Astrocyte (in vitro differentiated cells and primary cell): ENCODE measurements at places on chromosomes 1 and 21. TPM values are rescaled to one million over a fixed set of nuclear protein-coding genes. Genes with fewer than 3 reads are reported as not detected.

DNA sequence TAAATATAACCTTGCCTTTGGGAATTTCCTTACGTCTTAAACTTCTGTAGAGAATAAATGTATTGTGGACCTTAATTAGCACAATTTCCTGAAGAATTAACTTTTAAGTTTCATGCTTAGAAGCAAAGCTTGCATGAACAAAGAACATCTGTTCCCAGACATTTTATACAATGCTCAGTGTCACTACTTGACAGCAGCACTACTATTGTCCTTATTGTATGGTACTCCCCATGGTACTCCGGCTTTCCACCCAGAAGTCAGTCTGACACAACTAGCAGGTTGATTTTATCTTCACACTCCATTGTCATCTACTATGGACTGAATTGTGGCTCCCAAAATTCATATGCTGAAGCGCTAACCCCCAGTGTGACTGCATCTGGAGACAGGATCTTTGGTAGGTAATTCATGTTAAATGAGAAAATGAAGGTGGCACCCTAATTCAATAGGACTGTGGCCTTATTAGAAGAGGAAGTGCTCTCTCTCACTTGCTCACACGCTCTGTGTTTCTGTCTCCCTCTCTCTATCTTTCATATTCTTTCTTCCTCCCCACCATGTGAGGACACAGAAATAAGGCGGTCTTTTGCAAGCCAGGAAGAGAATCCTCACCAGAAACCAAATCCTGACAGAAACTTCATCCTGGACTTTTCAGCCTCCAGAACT, 10.7 kb upstream of the OR2B11 start:
- DNase-seq, result no peak

- peak; percentile 67 for DNase-seq
Measured at GRCh38 chr1:207051191-207051943, at the start of gene YOD1. Gene YOD1 (minus strand): TSS chr1:207051208. CDS start chr1:207051030, 178 bp downstream.

- DNase-seq, result peak; percentile 67
Measured at GRCh38 chr1:99869304-99869703, 19.1 kb downstream of the AGL start.

DNA sequence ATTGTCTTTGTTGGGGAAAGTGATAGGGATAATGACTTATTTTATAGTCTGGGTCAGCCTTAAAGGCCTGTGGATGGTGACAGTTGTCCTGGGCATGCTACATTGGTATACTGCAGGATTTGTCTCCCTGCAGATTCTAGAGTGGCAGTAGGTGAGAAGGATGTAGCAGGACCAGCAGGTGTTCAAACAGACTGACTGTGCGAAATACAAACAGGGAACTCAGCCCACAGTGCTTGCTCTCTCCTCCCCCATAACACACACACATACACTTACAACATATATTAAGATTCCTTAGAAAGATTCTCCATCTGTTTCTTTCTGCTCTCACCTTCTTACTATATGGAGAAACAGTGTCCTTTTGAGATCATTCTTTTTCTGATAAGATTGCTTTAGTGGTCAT, 6.9 kb downstream of the PDE4B start:
- DNase-seq, result no peak

- DNase-seq, result no peak
Measured at GRCh38 chr1:224262373-224263054, 67.5 kb downstream of the NVL start.

- DNase-seq, result no peak
Measured at GRCh38 chr1:238592621-238593020, 701.9 kb upstream of the ZP4 start.

DNA sequence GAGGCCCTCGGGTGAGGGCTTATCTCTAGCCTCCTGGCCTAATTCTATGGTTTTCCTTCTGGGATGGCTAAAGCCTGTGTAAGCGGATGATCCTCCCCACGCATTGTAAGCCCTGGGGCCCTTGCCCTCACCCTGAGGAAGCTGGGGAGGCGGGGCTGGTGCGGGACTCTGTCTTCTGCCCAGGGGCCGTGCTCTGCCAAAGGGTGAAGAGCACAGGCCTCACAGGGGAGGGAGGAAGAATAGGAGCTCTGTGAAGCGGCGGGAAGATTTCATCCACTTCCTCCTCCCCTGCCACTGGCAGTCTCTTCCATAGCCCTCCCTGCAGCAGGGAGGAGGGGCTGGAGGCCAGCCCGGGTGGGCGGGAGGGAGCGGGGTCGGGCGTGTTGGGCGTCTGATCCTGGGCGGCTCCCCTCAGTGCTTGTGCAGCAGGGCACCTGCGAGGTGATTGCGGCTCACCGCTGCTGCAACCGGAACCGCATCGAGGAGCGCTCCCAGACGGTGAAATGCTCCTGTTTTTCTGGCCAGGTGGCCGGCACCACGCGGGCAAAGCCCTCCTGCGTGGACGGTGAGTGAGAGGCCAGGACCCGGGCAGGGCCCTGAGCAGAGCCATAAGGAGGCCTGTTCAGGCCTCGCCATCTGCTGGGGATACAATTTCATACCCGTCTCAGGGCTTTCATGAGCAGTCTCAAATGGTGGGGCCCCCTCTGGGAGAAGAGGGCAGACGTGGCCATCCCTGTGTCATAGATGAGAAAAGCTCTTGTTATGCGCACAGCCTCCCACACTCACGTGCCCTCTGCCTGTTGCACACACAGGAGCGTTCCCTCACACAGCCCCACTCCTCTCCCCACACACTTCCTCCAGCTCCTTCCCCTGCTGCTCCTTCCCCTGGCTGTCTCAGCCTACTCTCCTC, 7.7 kb upstream of the PPM1J start:
- no peak for DNase-seq

DNA sequence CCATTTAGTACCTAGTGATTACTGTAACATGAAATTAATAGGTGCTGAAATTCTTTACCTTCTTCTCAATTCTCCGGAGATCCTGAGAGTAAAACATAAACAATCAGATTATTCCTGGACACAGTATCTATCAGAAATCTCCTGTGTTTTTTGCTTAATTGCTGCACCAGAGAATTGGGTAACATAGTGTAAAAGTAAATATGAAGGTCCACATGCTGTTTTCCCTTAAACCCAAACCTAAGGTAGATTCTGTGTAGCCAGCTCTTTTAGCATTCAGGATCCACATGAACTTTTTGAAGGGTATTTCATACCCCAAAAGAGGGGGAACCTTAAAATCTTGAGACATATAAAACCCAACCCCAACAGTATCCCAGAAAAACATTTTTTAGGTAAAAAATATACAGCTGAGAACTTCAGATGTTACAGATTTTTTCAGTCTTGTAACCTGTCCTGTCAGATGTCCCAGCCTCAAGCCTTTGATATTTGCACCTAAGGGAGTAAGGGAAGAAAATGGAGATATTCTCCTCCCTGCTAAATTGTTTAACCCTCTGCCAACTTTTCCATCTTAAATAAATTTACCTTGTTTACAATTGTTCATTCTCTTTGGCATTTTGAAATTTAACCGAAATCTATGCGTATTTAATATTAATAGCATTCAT, 11.2 kb downstream of the ODR4 start:
- no peak for DNase-seq

DNA sequence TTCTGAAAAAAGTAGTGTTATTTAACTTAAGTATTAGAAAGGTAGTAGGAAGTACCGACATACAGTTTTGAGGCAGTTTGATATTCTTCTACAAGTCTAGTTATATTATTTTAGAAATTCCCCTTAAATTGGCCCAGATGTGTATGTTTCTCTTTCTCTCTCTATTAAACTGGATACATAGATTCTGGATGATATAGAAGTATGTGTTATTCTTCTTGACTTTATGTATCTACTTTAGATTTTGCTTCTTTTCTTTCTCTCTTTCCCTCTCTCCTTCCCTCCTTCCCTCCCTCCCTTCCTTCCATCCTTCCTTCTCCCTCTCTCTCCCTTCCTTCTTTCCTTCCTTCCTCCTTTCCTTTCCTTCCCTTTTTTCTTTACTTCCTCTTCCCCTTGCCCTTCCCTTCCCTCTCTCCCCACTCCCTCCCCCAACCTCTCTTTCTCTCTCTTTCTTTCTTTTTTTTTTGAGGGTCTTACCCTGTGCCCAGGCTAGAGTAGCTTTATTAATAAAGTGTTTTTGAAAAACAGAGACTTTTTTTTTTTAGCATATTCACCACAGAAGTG, 124.3 kb downstream of the OSBPL9 start:
- DNase-seq, result no peak

DNA sequence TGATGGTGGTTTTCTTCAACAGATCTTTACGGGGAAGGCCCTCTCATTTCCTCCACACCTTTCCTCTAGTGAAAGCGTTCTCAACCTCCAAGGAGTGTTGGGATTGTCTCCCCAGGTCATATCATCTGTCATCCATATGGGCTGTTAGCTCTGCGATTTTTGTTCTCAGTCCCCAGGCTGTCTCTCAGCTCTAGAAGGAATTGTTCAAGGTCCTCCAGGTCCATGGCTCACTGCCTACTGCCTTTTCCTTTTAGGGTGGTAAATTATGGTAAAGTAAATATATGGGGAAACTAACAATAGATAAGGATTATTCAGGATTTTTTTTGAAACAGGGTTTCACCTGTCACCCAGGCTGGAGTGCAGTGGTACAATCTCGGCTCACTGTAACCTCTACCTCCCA, 37.6 kb downstream of the ELF3 start:
- no peak for DNase-seq

DNA sequence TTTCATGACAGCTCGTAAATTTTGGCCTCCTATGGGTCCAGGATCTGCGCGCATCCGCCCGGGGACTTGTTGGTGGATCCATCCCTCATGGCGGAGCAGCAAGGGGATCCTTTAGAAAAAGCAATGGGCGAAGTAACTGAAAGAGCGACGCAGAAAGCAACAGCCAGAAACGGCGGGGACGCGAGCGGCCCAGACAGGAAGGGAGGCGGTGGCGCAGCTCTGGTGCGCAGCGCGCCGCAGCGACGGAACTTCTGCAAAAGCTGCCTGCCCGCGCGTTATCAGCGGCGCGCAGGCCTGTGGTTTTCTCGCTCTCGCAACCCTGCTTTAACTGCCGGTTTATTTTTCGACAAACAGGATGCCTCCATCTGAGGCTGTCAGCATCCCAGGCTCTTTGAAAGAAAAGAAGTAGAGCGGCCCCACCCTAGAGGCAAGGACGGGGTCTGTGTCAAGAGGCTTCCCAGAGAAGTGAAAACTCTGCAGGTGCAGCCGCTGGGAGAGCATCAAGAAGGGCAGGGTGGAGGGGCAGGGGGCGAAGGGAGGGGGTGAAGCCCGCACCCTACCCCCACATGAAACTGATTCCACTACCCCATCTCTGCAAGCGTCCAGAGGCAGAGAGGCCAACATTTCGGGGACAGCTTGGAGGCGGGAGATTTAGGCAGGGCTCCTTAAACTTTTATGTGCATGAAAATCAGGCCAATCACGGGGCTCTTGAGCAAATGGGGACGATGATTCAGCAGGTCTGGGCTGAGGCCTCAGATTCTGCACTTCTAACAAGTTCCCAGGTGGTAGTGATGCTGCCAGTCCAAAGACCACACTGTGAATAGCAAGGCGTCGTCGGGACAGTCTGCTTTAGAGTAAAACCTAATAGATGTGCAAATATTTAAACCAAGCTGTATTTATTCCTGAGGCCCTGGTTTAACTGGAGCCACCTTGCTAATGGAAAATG, 22.2 kb downstream of the RUNX1 start:
- peak; percentile 67 for DNase-seq

DNA sequence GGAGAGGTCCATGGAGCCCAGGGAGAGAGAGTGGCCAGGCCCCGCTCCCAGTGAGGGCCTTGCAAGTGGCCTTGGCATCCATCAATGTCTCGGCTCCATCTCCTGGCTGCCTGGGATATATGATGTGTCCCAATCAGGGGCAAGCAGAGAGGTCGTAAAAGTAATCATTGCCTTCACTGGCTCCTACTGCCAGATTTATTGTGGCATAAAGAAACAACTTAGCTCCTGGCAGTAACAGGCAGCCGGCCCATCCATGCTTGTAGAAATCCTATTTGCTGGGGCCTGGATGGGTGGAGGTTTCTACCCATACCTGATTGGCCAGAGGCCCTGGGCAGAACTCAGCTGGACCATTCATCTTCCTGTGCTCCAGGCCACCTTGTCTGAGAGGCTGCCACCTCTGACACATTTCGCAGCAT, 272.6 kb downstream of the MATN1 start:
- no peak for DNase-seq

GRCh38 chr1:32005522-32005921, 8.1 kb upstream of the KHDRBS1 start:
- DNase-seq, result no peak

GRCh38 chr1:12501661-12502060, 116.3 kb downstream of the DHRS3 start:
- peak; percentile 74 for DNase-seq

DNA sequence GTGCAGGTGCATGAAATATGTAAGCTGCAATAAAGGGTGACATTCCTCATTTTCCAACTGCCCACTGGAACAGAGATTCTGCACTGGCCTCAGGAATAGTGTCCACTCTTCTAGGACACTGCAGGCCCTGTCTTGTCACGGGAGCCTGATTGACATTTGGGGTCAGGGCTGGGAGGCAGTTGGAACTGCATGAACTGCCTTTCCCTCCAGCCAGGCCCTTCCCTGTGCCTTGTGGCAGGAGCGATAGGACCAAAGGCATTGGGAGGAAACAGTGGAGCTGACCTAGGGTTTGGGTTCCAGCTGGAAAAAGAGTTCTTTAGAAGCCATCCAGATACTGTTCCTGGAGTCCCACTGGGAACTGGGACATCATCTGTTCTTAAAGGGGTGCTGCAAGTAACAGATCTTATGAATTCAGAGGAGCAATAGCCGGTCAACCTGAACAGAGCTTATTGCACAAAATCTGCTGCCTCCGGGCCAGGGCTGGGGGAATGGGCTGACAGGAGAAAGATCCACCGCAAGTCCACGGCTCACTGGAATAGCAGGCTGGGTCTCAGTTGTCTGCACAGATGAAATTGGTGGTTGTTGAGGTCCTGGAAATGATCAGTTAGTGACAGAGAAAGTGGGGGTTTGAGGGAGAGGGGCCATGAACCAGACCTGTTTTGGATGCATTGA, 451.7 kb downstream of the CAMTA1 start:
- DNase-seq, result no peak

DNA sequence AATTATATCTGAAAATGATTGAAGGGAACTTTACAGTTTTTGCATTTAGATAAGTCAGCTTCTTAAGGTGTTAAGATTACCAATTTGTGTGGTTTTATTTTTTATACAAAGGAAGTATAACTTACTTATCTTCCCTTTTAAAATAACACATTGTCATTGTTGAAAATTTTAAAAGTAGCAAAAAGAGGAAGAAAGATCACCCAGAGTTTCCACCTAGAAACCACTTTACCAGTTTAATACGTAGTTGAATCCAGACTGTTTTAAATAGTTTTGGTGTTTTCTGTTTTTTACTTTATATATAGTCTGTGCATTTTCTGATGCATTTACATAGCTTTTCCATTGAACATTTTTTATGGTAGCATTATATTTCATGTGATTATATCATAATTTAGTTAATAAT, 6.1 kb downstream of the CCDC18 start:
- DNase-seq, result no peak

- no peak for DNase-seq
Measured at GRCh38 chr1:26335774-26336476, 18.0 kb downstream of the CRYBG2 start.

Gene VTCN1
- 0.43 and 1.3 TPM in 2 replicates for total RNA-seq

Gene C1orf174
- total RNA-seq, result 24.4 and 26.1 TPM in 2 replicates

Gene ILDR2
- total RNA-seq, result 7.8 and 9.3 TPM in 2 replicates

Gene AADACL3
- 0.05 TPM in 1 of 2 replicates, not detected in the other for total RNA-seq

Gene RSPH1
- total RNA-seq, result 0.43 TPM in 1 of 2 replicates, not detected in the other

Gene KCTD3
- 24.2 and 25.2 TPM in 2 replicates for total RNA-seq

Gene KRTAP11-1
- not detected in 2 replicates for total RNA-seq

Gene NHLH1
- total RNA-seq, result 0.55 and 0.70 TPM in 2 replicates

Gene LDLRAP1
- 7.9 and 8.0 TPM in 2 replicates for total RNA-seq
